Mucosa of descending colon (tissue), 3 donors: ENCODE measurements at places on chromosomes 16 and 17. TPM values are rescaled to one million over a fixed set of nuclear protein-coding genes. Genes with fewer than 3 reads are reported as not detected.
A peak's percentile ranks its signal among the peaks of the same experiment; 100 is the strongest.

The KCNG4 gene
- total RNA-seq, result not detected

The PDIA2 gene
- total RNA-seq, result 1.3 TPM

The RNF222 gene
- total RNA-seq, result not detected

DNA sequence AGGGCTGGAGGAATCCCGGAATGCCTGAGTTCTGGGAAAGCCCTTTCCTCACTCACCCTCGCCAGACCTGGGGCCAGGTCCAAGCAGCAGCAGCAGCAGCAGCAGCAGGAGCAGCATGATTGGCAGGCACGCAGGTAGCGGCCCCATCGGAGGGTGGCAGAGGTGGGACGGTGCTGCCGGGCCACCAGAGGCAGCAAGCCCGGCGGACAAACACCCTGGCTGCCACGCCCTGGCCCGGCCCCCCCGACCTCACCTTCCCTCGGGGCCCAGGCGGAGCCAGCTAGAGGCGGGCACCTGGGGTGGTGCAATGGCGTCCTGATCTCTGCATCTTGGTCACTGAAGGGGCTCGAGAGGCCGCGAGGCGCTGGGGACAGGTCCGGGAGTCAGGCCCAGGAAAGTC is 122.4 kb downstream of the LAT start:
- DNase-seq, result peak; percentile 91

- DNase-seq, result no peak
These were observed 56.3 kb upstream of the BRD7 start for GRCh38 chr16:50425044-50425443.

The PFN1 gene
- 825 TPM for total RNA-seq

GRCh38 chr16:89192956-89193575 is 7.3 kb downstream of the SLC22A31 start:
- DNase-seq, result peak; percentile 65

The RMI2 gene
- 2.1 TPM for total RNA-seq

- no peak for DNase-seq
These were observed 115.7 kb downstream of the MRM1 start for GRCh38 chr17:36717088-36717487.

The SLFN14 gene
- total RNA-seq, result not detected

GRCh38 chr17:81966343-81967243 is 5.6 kb upstream of the NOTUM start:
- DNase-seq, result peak; percentile 76

DNA sequence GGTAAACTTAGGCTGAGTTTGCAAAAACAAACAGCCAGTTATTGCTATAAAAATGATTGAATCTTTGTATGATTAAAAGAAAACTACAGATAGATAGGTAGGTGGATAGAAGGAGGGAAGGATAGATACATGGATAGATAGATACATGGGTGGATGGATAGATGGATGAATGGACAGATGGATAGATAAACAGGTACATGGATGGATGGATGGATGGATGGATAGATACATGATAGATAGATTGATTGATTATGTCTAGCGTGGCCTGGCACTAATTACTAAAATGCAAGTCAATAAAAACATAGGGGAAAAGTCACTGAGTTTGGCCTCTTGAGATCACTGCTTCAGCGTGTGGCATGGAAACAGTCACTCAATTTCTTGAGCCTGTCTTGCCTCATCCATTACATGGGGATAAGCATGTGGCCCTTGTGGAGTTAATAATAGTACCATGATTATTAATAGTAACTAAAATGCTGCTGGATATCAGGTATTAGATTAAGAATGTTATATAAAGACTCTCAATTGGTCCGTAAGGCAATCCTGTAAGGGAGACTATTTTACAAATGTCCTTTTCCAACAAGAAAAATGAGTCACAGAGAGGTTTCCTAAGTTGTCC is 184.9 kb downstream of the HS3ST3A1 start:
- no peak for DNase-seq

DNA sequence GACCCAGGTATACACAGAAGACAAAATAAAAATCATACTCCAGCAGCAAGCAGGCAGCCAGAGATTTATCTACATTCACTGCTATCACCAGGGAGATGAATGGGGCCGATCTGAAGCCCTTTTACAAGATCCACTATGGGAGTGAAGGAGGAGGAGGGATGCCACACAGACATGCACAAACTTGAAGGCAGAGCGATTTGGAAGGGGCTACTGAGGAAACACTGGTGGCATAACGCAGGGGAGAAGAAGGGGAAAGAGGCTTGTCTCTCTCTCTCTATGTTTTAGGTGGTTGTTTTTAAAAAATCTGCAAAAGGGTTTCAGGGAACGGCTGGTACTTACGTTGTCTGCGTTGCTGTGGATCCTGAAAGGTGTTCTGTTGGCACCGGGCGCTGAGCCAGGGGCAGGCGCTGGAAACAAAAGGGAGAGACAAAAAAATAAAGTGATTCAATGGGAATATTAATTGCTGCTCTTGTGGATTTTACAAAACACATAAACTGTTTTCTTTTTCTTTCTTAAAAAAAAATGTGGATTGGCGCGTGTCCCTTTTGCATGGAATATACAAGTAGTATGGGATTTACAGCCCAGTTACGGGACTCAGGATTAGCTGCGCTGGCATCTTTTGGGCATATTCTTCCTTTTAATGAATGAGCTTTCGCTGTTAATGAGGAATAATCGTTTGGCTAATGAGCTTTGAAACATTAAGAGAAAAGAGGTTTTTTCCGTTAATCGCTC is 255.3 kb upstream of the PMFBP1 start:
- no peak for DNase-seq

DNA sequence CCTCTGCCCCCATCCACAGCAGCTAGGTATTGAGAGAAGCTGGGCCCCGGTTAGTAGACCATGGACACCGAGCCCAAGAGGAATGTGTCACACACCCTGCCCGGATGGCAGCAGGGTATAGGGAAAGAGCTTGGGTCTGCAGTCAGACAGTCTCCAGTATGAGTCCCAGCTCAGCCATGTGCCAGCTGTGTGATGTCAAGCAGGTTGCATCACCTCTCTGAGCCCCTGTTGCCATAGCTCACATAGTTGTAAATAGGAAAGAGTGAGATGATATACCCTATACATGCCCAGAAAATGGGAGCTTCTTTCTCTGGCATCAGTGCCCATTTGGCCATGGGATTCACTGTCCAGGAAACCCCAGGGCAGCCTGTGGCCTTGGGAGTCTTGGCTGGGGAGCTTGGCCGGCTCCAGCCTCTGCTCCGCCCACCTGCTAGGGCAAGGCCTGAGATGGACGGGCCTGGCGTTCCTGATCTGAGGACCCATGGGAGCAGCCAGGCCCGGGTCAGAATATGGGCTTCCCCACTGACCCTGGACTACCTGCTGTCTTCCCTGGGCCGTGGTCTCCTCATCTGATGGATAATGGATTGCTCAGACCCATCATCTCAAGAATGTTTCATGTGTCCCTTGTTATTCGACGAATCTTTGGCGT is 13.2 kb downstream of the CD300LG start:
- DNase-seq, result no peak

- DNase-seq, result no peak
These were observed 882.8 kb upstream of the SOX9 start for GRCh38 chr17:71237903-71238538.

DNA sequence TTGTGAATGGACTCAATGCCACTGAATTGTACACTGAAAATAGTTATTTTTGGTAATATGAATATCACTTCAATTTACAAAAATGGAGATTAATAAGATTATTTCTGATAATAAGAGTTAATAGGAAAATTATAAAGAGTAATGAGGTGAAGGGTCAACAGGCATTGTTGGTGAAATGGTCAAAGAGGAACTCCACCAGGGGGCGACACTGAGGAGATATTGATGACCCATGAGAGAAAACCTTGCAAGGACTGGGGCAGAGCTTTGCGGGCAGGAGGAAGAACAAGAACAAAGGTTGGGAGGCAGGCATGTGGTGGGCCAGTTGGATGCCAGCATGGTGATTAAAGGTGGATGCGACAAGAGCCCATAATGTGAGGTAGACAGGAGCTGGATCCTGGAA is 74.0 kb upstream of the XYLT1 start:
- DNase-seq, result no peak

The CCL7 gene
- not detected for total RNA-seq

The PDE6G gene
- not detected for total RNA-seq

GRCh38 chr17:57714665-57715180 is 30.4 kb downstream of the CCDC182 start:
- DNase-seq, result no peak

- DNase-seq, result no peak
These were observed 42.8 kb upstream of the SALL1 start for GRCh38 chr16:51193879-51194278.

DNA sequence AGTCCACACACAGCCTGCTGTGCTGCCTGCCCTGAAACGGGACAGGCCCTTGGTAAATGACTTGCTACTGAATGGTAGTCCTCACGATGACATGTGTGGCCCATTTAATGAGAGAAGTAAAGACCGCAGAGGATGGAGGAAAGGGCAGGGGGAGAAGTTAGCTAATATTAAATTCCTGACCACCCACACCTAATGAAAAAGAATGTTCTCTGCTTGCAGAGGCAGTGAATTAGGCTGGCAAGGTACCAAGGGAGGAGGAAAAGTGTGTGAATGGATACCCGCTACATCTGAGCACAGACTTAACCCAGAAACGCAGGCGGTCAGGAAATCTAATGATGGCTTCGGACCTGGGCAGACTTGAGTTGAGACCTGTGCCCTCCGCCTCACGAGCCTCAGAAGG is 141.2 kb downstream of the PRKCA start:
- DNase-seq, result no peak

DNA sequence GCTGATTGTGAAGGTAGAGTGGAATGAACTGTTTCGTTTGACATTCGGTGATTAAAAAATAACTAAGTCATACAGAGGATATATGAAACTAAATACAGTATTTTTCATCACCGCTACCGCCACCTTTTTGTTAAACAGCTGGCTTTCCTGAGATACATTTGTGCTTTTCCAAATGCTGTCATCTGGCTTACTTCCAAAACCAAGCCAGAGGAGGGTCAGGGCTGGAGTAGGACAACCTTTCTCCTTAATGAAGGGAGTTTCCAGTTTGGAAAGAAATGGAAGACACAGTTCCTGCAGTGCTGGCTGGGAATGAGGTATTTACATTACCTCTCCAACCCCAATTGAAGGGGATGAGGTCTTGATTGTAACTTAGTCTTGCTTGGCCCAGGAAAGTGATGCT is 3.2 kb downstream of the TNRC6C start:
- DNase-seq, result no peak
